ENCODE measurements at places on chromosomes 4 and X. TPM values are rescaled to one million over a fixed set of nuclear protein-coding genes. Genes with fewer than 3 reads are reported as not detected.
A peak's percentile ranks its signal among the peaks of the same experiment; 100 is the strongest.

The ANXA3 gene
- total RNA-seq: 7.5 TPM

The CXCL1 gene
- 0.13 TPM for total RNA-seq

The ANK2 gene
- total RNA-seq: 282 TPM

The TMEM156 gene
- 0.35 TPM for total RNA-seq

DNA sequence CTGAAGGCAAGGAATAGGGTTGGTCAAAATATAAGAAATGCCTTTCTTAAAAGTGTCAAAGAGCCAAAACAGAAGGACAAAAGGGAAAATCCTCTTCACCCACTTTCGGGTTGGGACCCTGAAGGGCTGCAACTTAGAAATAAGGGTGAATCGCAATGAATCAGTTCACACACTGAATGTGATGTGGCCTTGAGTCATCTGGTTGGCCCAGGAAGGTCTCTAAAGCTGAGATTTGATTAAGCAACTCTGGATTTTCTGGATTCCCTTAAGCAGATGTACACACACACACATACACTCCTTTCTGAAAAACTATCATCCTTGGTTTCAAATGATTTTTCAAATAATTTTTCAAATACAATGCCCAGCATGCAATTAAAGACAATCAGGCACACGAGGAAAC, 13.1 kb downstream of the TAB3 start:
- no peaks in the 10 kb centered on the region for H3K4me1 ChIP-seq
- H3K4me3 ChIP-seq: no peak overlapping the region
- H3K27me3 ChIP-seq: peaks cover 6% of the 10 kb centered on the region
- no peaks in the 10 kb centered on the region for H3K36me3 ChIP-seq

DNA sequence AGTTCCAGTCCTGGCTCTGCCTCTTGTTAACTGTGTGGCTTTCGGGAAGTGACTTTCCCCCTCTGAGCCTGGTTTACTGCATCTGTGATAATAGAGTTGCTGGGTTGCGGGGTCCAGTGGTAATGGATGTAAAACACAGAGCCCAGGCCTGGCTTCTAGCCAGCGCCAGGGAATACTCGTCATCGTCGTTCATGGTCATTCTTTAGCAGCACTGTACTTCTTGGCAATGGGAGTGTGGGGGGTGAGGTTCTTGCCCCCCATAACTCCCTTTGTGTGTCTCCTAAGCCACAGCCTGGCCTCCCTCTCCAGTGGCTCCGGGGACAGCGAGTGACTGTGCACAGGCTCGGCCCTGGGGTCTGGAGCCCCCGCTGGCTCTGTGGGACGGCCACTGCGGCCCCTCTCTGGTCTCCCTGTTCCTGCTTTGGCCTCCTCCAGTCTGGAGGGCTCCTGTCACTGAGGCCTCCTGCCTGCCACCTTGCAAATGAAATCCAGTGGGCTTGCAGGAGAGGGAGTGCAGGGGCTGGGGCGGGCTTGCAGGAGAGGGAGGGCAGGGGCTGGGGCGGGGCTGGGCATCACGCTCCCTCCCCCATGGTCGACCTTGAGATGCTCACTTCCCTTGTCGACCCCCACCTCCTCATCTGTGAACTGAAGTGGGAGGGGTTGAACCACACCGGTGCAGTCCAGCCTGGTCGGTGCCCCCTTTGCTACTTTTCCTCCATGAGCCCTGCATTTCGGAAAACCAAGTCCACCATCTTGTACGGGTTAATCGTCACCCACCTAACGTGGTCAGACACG, 13.2 kb downstream of the PSAPL1 start:
- peaks cover 4% of the 10 kb centered on the region for H3K27me3 ChIP-seq
- H3K4me3 ChIP-seq: no peak overlapping the region
- H3K27ac ChIP-seq: no peak overlapping the region

- no peak overlapping the region for H3K4me3 ChIP-seq
- H3K36me3 ChIP-seq: no peaks in the 10 kb centered on the region
- H3K27ac ChIP-seq: no peak overlapping the region
- no peaks in the 10 kb centered on the region for H3K4me1 ChIP-seq
- peaks cover 2% of the 10 kb centered on the region for H3K27me3 ChIP-seq
- no peak for DNase-seq
Measured at GRCh38 chr4:132417220-132417619, 731.9 kb upstream of the PCDH10 start.

GRCh38 chr4:38672074-38672396, 8.0 kb downstream of the KLF3 start:
- H3K27me3 ChIP-seq: no peaks in the 10 kb centered on the region
- DNase-seq: no peak
- H3K27ac ChIP-seq: peak overlapping the region; percentile 89
- H3K4me3 ChIP-seq: no peak overlapping the region
- H3K4me1 ChIP-seq: peaks cover 63% of the 10 kb centered on the region
- H3K36me3 ChIP-seq: peaks cover 3% of the 10 kb centered on the region

DNA sequence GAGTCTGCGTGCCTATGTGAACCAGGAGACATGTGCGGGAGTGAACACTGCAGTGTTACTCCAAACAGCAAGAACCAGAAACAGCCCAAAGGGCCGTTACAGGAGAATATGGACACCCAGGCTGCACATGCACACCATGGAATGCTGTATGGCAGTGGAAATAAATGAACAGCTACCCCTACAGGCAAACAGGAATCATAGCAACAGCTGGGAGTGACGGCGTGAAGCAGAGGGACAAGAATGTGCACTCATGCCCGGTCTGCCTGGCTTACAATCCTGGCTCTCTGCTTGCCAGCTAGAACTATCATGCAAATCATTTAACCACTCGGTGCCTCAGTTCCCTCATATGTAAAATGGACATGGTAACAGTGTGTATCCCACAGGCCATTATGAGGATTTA, 16.6 kb downstream of the GPKOW start:
- peak; percentile 12 for DNase-seq
- H3K4me1 ChIP-seq: no peaks in the 10 kb centered on the region
- H3K27ac ChIP-seq: no peak overlapping the region
- no peak overlapping the region for H3K4me3 ChIP-seq
- H3K27me3 ChIP-seq: no peaks in the 10 kb centered on the region

Data from muscle of leg (tissue), 16 donors.